ENCODE measurements at places on chromosomes 3 and 15.

DNA sequence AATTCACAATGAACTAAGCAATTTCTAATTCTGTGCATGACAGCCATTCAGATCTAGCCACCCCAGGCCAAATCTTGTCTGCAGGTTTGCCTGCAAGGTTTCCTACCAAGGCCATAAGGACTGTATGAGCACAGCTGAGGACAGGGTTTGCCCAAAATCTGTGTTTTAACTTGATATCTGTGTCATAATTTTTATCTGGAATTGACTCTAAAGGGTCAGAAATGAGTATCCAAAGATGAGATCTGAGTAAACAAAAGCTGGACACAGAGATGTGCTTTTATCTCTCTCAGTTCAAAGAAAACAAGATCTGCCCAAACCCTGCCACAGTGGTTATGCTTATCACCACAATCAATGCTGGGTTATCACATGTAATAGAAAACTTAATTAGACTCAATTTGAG is 154.6 kb upstream of the COL8A1 start:
- no peak for DNase-seq

DNA sequence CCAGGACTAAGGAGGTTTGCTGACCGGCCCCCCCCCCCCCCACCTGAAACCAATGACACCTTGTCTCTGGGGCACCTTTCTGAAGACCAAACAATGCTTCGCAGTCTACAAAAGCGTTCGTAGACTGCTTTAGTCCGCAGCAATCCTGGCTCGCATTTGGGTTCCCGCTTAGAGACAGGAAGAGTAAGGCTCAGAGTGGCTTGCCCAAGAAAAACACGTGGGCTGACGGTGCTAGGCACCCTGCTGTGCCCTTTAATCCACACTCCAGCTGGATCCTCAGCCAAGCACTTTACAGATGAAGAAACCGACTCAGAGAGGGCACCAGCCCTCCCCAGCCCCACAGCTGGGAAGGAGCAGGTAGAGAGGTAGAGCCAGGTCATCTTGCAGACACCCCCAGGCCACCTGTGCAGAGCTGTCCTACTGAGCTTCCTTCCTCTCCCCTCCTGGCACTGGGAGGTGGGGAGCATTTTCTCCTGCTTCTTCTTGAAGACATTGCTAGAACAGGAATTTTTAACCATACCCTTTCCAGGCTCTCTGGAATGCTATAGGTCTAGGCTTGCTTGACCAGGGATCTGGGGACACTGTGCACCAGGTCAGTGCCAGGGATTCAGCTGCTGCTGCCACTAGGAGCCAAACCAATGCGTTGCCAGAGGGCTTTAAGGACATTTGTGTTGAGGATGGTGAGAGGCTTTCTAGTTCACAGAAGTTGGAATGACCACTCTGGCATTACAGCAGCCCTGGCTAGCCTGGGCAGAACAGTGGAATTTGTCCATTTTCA is 1.0 kb upstream of the KLF15 start:
- no peak for DNase-seq

- no peak for DNase-seq
These were observed 207.5 kb downstream of the SV2B start for GRCh38 chr15:91307601-91308000.

DNA sequence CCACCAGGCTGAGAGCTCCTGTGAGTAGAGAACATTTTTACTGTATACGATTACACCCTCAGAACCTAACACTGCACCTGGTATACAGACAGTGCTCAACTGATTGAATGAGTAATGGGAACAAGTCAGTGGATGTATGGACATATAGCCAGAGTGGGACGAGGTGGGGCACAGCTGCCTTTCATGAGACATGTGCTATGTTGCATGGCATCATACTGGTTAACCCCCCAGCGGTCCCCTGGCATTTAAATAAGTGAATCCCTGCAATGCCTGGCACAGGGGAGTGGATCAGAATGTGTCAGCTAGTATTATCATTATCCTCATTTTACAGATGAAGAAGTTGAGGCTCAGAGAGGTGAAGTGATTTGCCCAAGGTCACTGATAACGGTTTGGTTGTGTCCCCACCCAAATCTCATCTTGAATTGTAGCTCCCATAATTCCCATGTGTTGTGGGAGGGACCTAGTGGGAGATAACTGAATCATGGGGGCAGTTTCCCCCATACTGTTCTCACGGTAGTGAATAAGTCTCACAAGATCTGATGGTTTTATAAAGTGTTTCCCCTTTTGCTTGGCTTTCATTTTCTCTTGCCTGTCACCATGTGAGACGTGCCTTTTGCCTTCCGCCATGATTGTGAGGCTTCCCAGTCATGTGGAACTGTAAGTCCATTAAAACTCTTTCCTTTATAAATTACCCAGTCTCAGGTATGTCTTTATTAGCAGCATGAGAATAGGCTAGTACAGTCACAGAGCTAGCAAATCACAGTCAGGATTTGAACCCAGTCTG is 56.0 kb upstream of the ATP2B2 start:
- DNase-seq: no peak

GRCh38 chr3:44048196-44048924 is 193.3 kb upstream of the TOPAZ1 start:
- no peak for DNase-seq

- no peak for DNase-seq
These were observed 237.4 kb upstream of the TGFBR2 start for GRCh38 chr3:30368978-30369377.

DNA sequence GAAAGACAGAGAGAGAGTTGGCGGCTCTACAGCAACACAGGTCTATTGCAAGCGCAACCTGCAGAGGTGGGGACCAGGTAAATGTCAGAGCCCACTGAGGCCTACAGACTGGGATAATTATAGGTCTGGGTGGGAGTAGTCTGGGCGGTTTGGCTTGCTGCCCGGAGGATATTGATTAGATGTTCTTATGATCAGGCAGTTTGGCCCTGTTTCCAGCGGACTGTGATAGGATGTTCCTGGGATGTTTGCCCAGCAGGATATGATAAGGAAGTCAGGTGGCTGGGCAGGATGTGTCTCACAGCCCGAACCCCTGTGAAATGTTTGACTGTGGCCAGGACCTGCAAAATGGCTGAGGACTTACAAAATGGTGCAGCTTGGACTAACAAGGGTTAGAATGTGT is 364.9 kb downstream of the NAALADL2 start:
- DNase-seq: no peak

DNA sequence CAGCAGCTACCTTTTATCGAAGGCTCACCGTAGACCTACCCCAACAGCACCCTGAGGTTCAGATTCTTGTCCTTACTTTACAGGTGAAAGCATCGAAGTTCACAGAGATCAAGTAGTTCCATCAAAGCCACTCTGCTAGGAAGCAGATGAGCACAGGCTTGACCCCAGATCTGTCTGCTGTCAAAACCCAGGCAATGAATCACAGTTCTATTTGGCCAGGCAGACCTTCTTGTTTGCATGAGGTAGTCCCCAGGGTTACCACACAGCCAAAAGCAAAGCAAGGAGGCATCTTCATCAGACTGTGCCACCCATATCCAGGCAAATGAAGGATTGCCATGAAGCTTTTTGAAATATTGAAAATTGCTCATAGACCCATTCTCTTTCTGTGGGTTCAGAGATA is 33.0 kb downstream of the HES1 start:
- DNase-seq: no peak

GRCh38 chr3:41338276-41338675 is 139.0 kb downstream of the CTNNB1 start:
- DNase-seq: no peak

- DNase-seq: no peak
These were observed 26.8 kb downstream of the SERPINI1 start for GRCh38 chr3:167762296-167762695.
